Naive thymus-derived CD4-positive, alpha-beta T cell (primary cell): ENCODE measurements at places on chromosomes 1 and 21.
A peak's percentile ranks its signal among the peaks of the same experiment; 100 is the strongest.

DNA sequence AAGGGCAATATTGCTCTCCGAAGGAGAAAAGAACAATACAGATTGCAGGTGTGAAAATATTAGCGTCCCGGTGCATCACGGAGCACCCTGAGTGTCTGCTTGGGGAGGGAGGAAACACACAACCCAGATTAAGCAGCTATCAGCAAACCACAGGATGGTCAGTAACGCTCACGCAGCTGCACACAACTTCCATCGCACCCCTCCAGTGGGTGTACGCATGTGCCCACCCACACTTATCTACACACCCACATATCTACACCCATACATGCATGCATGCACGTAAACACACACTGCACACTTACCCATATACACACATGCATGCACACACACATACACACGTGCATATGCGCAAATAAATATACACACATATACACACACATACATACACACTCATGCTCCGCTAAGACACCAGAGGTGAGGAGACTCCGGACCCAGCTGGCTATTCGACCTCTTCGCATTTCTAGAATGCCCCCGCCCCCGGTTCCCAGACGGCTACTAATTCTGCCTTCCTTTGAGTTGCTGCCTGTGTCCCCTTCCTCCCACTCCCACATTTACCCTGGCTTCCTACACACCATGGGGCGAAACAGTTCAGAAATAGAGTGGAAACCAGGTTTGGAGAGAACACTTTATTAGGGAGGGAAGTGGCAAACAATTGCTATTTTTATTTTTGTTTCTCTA, 26.2 kb downstream of the ITPKB start:
- DNase-seq, result no peak

GRCh38 chr1:167554028-167554779, 642 bp upstream of the CREG1 start:
- DNase-seq, result no peak

DNA sequence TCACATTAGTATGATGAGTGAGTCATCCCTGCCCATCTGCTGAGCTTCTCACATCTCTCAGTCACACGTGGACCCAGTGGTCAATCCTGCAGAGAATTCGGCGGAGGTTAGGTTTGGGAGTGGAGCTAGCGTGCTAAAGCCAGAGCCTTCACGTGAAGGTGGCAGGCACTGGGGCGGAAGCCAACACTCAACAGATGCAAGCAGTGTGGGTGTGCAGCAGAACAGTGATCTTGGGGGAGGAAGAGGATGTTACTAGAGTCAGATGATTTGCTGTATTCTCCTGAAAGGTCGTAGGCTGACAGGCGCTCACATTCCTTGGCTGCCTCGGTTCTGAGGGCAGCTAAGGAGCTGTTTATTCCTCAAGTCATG, 6.7 kb downstream of the C1orf115 start:
- no peak for DNase-seq

DNA sequence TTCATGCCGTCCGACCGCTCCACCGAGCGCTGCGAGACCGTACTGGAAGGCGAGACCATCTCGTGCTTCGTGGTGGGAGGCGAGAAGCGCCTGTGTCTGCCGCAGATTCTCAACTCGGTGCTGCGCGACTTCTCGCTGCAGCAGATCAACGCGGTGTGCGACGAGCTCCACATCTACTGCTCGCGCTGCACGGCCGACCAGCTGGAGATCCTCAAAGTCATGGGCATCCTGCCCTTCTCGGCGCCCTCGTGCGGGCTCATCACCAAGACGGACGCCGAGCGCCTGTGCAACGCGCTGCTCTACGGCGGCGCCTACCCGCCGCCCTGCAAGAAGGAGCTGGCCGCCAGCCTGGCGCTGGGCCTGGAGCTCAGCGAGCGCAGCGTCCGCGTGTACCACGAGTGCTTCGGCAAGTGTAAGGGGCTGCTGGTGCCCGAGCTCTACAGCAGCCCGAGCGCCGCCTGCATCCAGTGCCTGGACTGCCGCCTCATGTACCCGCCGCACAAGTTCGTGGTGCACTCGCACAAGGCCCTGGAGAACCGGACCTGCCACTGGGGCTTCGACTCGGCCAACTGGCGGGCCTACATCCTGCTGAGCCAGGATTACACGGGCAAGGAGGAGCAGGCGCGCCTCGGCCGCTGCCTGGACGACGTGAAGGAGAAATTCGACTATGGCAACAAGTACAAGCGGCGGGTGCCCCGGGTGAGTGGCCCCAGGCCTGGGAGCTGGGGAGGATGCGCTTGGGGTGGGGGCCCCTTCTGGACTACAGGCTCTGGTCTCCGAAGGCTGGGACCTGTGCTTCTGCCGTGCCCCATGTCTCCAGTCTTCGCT, 1.1 kb downstream of the SKI start:
- DNase-seq, result peak; percentile 60

DNA sequence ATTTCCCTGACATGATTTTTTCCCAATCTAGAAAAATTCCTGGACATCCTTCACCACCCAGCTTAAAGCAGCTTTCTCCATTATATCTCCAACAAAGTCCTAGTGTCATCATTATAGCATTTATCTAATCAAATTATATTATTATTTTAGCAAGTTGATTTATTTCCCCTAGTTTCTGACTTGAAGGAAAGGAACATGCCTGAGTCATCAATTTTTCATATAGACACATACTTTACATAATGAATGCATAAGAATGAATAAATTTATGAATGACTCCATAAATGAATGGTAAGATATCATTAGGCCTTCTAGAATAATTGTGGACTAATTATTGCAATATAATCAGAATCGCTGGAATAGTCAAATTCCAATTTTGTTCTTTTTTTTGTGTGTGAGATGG, 79.4 kb upstream of the COL11A1 start:
- no peak for DNase-seq

GRCh38 chr1:52601991-52602855, at the start of gene GPX7:
GPX7 (plus strand) TSS chr1:52602371; CDS start chr1:52602410, 39 bp downstream.
- DNase-seq, result peak; percentile 68

DNA sequence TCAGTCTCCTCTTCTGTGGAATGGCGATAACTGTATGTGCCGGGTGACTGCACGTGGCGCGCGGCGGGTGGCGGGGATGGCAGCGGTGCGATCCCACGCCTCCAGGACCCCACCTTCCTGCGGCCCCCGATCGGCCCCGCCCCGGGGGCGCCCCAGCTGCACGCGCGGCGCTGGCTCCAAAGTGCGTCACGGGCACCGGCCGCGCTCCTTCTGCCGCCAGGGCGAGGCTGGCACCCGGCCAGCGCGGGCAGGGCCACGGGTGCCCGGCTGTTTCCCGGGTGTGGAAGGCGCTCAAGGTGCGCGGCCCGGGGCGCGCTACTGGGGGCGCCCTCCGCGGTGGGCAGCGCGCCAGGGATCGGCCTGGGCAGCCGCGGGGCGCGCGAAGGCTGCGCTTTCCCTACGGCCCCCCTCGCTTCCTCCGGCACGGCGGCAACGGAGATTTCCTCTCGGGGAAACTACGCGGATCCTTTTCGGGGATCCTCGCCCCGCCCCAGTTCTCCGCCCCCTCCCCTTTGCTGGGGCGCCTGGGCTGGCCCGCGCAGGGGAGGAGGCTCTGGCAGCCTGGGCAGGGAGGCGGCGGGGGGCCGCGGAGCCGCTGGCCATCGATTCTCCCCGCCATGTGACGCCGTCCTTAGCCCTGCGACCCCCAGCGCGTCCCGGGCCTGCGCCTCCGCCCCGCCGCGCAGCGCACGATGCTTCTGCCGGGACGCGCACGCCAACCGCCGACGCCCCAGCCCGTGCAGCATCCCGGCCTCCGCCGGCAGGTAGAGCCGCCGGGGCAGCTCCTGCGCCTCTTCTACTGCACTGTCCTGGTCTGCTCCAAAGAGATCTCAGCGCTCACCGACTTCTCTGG, at the start of gene EVA1C:
Gene EVA1C, plus strand, starts transcription at position 545 of the 853 bp plus-strand sequence. Its CDS starts 148 bp downstream, at position 693.
- DNase-seq, result peak; percentile 69

GRCh38 chr1:192831706-192832355, 23.0 kb downstream of the RGS2 start:
- DNase-seq, result no peak

DNA sequence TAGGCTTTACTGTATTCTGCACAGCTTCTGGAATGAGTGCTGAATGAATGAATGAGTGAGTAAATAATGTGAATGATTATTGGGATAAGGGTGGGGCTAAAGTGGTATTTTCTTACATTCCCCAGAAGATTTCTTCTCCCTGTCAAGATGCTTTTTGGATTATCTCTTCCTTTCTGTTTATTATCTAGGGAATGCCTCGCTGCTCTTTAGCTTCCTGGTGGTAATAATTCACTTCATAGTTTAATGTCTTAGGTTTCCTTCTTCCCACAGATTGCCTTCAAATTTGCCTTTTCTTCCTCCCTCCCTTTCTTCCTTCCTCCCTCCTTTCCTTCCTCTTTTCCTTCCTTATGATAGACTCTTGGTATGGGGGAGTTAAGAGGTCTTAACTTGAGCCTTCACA, 24.0 kb downstream of the DDR2 start:
- DNase-seq, result no peak

- no peak for DNase-seq
Measured at GRCh38 chr1:183069562-183070216, 46.5 kb downstream of the LAMC1 start.

GRCh38 chr1:156581661-156582387, 2.3 kb downstream of the TTC24 start:
- peak; percentile 44 for DNase-seq

DNA sequence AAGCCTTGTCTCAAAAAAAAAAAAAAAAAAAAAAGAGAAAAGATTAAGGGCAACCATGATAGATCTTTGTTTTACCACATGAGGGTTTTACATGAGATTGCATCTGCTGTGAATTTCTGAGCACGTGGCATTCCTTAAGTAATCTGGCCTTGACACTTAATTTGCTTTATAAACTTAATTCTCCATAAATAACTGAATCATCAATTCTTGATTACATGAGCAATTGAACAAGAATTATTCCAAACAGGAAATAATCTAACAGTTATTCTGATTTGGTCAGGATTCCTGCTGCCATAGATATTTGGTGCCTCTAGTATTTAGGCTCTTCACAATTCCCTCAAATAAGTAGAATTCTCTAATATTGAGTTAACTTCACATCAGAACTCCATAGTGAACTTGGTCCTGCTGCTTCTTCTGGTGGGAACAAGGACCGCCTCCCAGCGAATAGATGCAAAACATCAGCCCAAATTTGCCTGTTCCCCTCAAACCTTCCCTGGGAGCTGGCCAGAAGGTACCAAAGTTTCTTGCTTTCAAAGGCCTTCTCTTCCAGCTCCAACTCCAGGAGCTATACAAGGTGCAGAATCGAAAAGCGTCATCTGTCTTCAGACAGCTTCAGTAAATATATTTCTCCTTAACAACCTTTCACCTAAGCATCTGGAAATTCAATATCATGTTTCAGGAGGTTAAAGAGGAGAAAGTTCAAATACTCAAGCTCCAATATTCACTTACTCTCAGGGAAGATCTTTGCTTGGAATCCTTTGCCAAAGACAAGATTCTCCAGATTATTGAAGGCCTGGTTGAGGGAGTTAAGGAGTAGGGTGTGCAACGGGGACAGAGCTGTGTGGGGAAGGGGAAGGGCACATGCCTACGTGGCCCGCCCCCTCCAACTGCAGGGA, 1.0 kb downstream of the KRTCAP2 start:
- no peak for DNase-seq

DNA sequence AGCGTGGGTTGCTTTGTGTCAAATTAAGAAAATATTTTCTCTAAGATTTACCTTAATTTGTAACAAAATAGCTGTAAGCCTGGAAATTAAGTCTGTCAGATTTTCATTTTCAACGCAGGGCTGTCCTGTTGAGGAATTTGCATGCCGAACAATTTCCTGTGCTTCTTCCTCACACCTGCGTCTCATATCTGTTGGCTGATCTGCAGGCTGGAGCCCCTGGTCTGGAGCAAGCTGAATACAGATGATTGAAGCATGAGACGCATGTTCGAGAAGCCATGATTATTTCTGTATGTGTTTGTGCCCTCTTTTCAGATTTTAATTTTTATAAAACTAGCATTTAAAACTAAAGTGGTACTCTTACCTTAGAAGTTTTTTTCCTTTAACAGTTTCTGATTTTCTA, 9.8 kb downstream of the MIXL1 start:
- no peak for DNase-seq

DNA sequence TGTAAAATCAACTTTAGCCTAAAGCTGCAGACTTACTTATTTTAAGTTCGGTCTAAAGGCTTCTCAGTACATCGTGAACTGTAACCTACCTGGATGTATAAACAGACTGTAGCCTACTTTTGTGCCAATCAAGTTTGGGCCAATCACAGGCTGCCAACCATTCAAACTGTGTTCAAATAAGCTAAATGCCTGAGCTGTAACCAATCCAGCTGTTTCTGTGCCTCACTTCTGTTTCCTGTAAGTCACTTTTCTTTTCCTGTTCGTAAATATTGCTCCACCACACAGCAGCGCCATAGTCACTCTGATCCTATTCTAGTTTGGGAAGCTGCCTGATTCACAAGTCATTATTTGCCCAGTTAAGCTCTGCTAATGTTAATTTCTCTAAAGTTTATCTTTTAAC, 37.5 kb upstream of the SLAMF9 start:
- DNase-seq, result peak; percentile 18

GRCh38 chr1:216929870-216930582, 206.8 kb upstream of the ESRRG start:
- DNase-seq, result no peak

GRCh38 chr21:19908390-19908789, 1089.8 kb upstream of the NCAM2 start:
- DNase-seq, result no peak

DNA sequence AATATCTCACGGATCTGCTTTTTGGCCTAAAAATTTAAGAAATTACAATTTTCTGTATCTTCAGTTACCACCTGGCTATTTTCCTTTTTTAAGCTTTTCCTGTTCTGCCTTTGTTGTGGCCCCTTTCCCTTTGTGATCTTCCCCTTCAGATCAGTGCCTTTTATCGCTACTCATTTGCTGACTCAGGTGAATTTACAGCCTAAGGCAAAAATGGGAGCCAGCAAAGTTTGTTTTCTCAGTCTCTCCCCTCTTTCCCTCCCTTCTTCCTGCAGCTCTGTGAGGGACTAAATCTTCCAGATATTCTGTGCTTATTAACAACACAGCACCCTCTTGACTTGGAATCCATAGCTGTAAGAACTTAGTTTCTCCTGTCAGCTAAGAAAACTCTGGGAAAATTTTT, 5.3 kb upstream of the PRRC2C start:
- DNase-seq, result no peak

- peak; percentile 68 for DNase-seq
Measured at GRCh38 chr1:32250893-32251716, at the start of gene LCK. LCK (plus strand) TSS chr1:32251265; CDS start chr1:32274330, 23,065 bp downstream.

GRCh38 chr1:19081218-19081893, 124.9 kb upstream of the IFFO2 start:
- DNase-seq, result no peak

DNA sequence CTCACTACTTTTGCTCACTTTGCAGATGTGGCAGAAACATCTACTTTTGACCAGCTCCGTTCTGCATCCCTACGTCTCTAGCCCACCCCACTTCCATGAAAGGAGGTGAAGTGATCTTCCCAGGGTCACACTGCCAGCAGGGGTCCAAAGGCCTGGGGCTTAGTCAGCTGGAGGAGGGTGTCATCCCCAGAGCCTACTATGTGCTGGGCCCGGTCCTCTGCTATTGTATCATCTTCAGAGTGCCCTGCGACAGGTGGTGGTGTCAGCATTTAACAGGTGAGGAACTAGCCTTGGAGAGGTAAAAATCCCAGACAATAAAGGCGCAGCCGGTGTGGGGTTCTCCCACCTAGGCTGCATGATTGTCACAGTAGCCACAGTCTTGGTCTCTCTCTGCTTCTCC, 5.6 kb upstream of the BSND start:
- DNase-seq, result no peak
